ENCODE measurements at places on chromosomes 13 and 19.

DNA sequence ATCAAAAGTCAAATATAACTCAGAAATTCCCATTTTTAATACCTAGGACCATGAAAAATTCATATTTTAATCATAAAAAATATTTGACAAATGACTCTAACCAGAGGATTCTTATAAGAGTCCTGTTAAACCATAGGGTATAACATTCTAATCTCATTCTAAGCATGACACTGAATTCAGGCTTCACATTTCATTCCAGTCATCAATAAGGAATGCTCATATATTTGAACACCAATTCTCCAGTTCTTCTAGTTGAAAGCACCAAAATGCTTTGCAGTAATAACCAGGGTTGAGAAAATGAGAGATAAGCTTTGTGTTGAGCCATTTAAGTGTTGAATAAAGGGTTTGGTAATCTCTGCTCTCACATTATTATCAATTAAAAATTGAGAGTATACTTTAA is 147.5 kb downstream of the VWA8 start:
- no peak for DNase-seq

DNA sequence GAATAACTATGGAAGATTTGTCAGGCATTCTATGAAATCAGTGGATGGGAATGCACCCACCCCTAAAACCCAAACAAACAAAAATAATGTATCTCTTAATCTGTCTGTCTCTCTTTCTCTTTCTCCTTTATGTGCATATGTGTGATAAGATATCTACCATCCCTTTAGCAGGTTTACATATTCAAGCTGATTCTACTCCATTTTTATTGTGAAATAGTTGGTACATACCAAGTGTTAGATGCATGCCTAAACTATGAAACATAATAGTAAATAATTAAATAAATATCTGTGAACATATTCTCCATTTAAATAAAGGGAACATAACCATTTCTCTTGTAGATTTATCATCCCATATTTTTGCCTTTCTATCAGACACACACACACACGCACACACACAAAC is 121.8 kb upstream of the PCDH9 start:
- no peak for DNase-seq

- no peak for DNase-seq
These were observed 1552.2 kb downstream of the PCDH9 start for GRCh38 chr13:65677906-65678305.

- DNase-seq: no peak
These were observed 1390.5 kb downstream of the EFNB2 start for GRCh38 chr13:105144936-105145335.

All from esophagus squamous epithelium (tissue), 5 donors.